ENCODE measurements at places on chromosomes 12 and 14. TPM values are rescaled to one million over a fixed set of nuclear protein-coding genes. Genes with fewer than 3 reads are reported as not detected.

GRCh38 chr12:57058454-57058853, 8.5 kb upstream of the MYO1A start:
- no peak for DNase-seq

The RILPL2 gene
- 7.2 TPM for total RNA-seq

GRCh38 chr12:98591209-98591608, 2.3 kb upstream of the SLC25A3 start:
- DNase-seq, result no peak

DNA sequence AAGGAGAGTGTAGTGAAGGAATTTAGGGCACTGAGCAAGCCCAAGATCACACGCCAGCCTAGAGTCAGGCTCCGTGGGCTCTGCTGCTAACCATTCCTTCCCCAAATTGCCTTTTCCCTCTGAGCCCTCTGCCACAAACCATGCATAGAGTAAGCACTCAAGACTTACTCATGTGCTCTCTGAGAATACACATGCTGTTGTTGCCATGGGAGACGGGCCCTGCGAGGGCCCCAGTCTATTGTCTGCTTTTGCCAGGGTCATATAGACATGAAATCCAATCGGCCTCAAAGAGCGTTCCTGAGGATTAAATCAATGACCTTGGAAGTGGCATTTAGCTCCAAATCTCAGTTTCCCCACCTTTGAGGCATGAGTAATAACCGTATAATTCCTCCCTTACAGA, 48.7 kb upstream of the WSCD2 start:
- DNase-seq, result no peak

DNA sequence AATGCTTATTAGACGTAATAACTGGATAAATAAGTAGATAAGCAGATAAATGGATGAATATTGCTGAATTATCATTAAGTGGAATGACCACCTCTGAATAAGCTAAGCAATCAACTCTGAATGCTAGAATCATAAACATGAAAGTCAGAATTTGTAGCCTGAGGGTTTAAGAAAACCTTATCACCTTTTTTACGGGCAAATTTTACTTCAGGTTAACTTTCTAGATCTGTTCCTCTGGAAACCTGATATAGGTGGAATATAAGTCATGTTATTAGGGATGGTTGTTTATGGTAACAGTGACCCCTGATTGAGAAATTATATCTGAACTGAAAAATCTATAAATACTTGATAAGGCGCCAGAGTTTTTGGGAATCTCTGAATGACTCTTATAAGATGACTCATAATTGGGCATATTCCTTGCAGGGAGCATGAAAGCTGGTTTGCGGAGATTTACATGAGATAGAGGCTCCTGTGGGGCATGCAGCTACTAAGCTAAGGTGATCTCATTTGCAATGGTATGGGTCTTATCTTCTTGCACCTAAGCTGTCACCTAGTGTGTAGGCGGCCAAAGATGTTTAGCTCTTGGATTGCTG, 12.1 kb downstream of the SPX start:
- no peak for DNase-seq

- DNase-seq, result no peak
These were observed 25.9 kb upstream of the LTA4H start for GRCh38 chr12:96061323-96061722.

The KLHL33 gene
- not detected for total RNA-seq

The AGAP2 gene
- total RNA-seq, result 0.24 TPM

DNA sequence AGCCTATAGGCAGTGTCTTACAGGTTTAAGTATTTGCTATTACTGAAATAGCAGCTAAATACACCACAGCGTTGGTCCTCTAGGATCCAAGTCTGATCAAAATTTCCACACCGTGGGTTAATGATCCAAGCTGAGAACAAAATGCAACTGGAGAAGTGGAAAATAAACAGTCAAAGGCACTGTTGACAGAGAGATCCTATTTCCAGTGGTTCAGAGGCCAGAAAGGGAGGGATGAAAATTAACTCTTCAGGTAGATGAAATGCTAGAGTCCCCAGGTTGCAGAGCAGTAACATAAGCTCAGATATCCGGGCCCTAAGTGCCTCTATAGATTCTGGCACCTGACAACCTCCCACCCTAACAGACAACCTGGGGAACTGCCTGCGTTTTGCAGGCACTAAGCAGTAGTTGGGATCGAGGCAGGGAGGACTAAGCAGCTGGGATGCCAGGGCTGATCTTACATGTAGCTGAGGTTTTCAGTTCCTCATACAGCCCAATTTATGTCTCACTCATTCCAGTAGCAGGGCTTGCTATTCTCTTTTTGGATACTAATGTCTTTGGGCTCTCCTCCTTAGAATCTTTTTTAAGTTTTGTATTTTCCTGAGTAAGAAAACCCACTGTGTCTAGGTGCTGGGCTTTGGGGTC, 42.7 kb upstream of the CRACR2A start:
- DNase-seq, result no peak

- DNase-seq, result no peak
These were observed 43.9 kb upstream of the CTDSP2 start for GRCh38 chr12:57890191-57891115.

The LRR1 gene
- 30.9 TPM for total RNA-seq

DNA sequence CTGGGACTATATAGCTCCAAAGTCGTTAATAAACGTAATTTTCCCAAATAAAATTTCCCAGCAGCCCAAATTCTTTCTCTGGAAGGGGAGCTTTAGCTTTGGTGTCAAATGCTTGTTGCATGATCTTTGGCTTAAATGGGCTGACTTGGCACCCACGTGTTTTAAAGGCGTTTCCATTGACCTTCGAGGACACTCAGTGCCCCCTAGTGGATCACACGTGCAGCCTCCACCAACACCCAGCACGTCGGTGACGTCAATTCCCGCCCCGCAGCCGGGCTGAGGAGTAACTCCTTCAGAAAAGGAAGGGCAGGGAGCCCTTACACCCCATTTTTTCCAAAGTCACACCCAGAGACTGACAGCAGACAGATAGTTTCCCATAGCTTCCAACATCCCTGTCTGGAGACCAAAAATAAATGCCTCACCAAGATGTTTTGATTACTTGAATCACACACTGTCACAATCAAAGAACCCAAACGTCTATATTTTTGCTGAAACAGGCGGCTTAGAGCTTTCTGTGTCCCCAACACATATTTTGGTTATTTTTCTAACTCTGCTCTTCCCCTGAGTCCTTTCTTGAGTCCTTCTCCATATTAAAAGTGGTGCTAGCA, 707.9 kb downstream of the AACS start:
- DNase-seq, result no peak
